CD4-positive, alpha-beta memory T cell (primary cell): ENCODE measurements at places on chromosomes 7 and 10.

DNA sequence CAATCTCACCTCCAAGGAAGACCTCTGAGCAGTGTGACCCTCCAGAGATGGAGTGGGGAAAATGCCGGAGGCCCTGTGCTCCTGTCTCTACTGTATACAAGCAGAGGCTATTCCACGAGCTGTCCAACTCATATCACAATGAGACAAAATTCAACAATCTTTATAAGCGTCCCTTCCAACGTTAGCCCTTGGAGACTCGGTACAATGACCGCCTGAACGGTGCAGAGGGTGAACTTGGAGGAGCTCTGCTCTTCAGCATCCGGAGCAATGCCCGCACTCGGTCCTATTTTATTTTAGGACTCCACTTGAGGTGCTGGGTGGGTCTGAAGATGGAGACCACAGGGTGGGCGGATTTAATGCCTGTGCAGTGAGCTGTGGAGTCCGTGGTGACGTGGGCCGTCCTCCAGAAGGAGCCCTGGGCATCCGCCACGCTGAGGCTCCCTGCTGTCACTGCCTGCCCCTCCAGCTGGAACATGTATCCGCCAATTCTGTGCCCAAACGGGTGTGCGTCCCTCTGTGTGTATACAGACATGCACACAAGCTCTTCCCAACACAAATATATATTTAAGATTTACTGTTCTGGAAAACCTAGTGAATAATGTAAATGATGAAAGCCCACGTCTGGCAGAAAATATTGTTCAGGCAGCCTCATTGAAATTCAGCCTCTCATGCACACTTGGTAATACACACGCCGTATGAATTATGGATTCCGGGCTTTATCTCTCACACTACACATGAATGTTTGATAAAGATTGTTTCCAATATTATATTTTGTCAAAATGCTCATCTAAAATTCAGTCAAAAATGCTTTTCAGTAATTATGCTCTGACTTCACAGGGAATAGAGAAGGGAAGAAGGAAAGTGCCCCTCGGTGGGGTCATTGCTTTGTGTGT is 239.9 kb upstream of the ZMIZ1 start:
- no peak for DNase-seq

- DNase-seq = no peak
Measured at GRCh38 chr7:93765475-93765874, 125.1 kb downstream of the TFPI2 start.

GRCh38 chr10:114694062-114694461 is 36.0 kb upstream of the ABLIM1 start:
- DNase-seq = peak; percentile 12

DNA sequence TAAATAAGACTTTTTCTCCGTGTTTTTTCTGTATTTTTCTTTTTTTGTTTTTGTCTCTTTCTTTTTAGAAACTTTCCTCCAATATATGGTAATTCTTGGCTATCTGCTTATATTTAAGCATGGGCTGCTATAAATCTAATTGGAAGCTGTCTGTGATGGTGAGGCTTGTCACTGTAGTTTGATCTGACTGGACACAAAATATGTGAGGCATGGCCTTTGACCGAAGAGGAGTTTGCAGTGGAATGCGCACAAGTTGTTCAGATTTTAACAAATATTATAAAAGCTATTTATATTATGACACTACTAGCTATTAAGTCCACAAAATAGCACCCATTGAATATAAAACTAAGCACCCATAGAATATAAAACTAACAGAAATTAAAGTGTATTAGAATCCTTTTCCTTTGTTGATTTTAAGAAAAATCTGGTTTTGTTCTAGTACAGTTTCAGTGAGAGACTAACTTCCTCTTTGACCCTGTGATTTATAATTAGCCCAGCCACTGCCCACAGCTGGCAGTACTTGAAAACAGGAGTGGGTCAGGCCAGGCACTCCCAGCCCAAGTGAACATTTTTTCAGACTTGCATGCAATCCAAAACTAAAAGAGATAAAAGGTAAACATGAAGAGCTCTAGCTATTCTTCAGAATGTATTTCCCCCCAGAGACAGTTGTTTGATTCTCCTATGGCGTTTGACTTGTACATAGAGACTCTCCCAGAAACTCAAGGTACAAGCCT is 69.9 kb upstream of the FGL2 start:
- no peak for DNase-seq

DNA sequence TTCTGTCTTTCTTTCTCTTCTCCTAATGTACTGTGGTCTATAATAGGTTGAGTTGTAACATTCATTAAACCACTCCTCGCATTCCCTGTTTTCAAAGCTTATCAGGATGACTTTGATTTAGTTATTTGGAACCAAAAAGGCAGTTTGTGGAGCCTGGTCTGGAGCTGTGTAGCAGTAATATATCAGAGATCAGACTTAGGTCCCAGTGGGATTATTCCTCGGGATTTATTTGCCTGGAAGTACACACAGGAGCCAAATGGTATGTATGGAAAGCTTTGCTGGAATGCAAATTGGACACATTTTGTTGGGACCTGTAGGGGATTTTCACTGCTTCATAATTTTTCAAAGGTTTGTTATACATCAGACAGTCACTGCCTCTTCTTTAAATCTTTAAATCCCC is 40.9 kb downstream of the GBF1 start:
- DNase-seq = no peak

GRCh38 chr10:101346177-101346576 is 7.8 kb upstream of the BTRC start:
- DNase-seq = no peak
